ENCODE measurements at places on chromosomes 2 and 18.
A peak's percentile ranks its signal among the peaks of the same experiment; 100 is the strongest.

- DNase-seq = no peak
Measured at GRCh38 chr2:222105046-222105445, 193.8 kb downstream of the PAX3 start.

DNA sequence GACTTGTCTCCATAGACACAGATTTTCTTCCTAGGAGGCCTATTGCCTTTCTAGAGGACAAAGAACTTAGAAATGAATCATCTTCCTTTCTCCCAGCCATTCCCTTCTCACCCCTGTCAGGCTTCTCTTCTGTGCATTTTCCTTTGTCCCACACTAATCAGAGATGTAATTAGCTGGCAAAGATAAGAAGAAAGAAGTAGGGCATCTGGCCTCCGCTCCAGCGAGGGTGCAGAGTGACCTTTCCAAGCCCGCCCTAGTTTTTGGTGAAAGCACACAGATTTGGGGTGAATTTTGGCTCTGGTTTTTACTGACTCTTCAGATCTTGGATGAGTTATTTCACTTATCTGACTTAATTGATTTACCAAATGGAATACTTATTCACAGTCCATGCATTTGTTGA lies 626.5 kb downstream of the ZEB2 start:
- no peak for DNase-seq

DNA sequence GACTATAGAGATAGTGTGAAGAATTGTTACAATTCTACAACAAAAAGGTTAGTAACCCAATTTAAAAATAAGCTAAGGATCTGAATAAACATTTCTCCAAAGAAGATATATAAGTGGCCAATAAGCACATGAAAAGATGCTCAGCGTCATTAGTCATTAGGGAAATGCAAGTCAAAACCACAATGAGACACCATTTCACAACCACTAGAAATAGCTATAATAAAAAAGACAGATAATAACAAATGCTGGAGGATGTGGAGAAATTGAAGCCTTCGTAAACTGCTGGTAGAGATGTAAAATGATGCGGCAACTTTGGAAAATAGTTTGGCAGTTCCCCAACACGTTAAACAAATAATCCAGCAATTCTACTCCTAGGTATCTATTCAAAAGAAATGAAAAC lies 366.5 kb upstream of the POU3F3 start:
- DNase-seq = no peak

DNA sequence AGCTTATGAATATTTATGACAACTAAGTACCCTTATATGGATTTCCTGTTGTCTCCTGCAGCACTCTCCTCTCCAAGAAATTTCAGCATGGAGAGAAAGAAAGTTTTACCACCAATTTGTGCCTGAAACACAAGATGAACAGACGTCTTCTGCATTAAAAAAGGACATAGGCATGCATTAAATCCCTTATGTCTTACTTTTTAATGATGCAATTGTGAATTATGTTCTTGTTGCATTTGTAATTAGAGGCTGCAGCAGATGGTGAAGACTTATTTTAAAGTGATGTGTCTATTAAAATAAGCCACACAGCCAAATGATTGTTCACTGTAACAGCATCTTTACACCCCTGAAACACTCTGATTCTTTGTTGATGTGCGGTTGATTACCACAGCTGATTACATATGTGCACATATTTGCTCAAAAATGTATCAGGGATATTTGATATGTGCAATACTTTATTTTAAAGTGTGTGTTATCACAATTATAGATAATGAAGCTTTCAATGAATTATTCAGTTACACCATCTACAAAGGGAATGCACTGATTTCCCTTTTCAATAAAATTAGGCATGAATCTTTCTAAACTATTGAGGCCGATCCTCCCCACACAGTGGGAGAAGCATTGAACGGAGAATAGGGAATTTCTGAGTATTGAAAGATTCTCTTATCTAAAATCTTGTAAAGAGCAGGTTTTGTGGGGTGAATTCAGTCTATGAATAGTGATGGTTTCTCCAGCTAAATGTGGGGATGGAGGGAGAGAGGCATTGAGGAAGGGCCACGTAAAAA lies 585.1 kb downstream of the SLC4A3 start:
- no peak for DNase-seq

DNA sequence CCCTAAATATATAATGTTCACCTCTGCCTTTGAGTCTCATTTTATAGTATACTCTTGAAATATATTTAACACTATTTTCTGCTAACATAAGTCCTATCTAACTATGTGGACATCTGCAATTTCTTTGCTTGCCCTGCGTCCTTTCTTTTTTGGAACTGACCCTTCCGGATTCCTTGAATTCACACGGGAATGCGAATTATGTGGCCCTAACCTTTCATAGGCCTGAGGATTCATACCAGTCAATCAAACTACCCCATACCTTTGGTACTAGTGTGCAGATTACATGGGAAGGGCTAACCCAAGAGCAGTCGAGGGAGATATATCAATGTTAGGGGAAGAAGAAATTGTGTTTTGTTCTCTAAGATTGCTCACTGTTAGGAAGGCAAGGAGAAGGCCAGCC lies 56.4 kb downstream of the NRXN1 start:
- no peak for DNase-seq

DNA sequence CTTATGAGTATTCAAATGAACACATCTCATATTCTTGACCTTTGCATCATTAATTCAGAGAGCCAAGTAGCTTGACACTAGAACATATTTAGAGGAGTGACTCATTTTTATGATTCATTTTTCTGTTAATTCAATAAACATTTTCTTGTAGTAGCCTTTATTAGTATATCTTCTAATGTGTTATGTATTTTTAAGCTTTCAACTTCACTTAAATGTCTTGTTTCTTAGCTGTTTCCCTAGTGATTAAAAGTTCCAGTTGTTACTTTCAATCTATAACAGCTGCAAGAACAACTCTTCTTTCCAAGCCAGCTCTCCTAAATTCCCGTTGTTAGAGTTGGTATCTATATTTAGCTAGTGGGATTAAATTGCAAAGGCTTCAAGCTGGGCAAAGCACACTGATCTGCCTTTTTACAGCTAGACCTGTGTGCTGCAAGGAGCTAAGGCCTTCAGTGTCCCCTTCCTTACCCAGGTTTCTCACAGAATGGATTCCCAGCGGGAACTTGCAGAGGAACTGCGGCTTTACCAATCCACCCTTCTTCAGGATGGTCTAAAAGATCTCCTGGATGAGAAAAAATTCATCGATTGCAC lies at the start of gene KLHL41:
Gene KLHL41, plus strand, starts transcription at position 405 of the 588 bp plus-strand sequence. Its CDS starts 77 bp downstream, at position 482.
- DNase-seq = no peak

GRCh38 chr2:43011158-43011491 lies 215.3 kb downstream of the ZFP36L2 start:
- no peak for DNase-seq

DNA sequence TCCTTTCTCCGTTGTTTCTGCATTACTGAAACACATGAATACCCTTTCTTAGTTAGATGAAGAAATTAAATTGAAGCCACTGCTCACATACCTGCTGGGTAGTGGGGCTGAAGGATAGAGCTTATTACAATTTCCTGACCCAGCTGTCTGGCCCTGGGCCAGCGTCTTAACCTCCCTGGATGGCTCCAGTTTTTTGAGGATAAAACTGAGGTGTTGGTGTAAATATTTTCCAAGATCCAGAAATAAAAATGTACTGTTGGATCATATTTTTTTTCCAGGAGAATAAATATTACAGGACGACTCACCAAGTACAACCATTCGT lies 3.5 kb downstream of the RNF144A start:
- no peak for DNase-seq

- DNase-seq = no peak
Measured at GRCh38 chr2:78721355-78722033, 304.0 kb upstream of the REG3G start.

- DNase-seq = no peak
Measured at GRCh38 chr18:36769172-36769571, 59.6 kb downstream of the TPGS2 start.

GRCh38 chr2:68290901-68291300 lies 28.8 kb downstream of the CNRIP1 start:
- DNase-seq = no peak

- no peak for DNase-seq
Measured at GRCh38 chr2:15555760-15556193, 5.4 kb downstream of the NBAS start.

DNA sequence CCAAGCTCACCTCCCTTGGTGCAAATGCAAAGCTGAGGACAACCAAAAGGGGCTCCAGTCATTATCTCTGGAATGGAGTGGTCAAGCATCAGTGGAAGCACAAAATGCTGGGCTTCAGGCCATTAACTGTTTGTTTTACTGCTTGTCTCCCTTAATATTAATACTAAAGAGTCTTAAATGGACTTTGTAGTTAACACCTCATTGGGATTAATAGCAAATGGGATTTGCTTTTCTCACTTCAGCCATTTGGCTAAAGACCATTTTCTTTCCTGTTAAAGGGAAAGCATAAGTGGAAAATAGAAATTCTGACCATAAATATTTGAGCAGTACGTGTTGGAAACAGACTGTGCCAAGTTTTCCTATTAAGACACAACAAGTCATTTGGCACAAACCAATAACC lies 154.4 kb downstream of the DNER start:
- DNase-seq = no peak

DNA sequence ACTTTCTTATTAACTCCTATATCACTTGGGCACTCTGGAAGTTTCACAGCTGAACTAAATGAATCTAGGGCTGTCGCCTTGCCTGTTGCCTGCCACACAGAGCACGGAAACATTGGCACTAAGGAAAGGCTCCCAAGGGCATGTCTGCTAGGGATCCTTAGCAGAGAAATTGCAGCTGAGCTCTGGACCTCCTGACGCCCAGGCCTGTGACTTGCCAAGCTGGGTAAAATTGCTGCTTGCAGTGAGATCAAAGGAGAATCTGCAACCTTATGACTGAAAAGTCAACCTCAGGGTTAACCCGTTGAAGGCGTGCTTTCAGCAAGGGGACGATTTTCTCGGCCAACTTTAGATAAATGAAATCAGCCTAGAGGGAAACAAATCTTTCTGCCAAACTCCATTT lies 189.8 kb downstream of the NCK2 start:
- no peak for DNase-seq

DNA sequence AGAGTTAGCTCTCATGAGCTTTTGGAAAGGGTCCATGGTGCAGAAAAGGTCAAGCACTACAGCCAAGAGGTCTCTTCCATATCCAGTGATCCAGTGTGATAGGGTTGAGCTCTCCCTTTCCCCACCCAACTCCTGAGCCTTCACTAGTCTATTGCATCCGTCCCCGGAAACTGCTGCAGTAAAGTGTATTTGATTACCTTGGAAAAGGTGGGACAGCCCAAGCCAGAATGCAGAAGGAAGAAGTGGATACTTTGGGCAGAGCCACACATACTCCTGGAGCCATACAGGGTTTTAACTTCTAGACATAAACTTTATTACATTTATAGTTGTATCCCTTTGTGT lies 3.6 kb downstream of the PNKD start:
- DNase-seq = no peak

GRCh38 chr2:12465631-12466135 lies 251.1 kb upstream of the TRIB2 start:
- DNase-seq = no peak

- DNase-seq = peak; percentile 51
Measured at GRCh38 chr2:134460583-134460998, 206.7 kb downstream of the MGAT5 start.

- no peak for DNase-seq
Measured at GRCh38 chr2:14601156-14601770, 31.3 kb upstream of the LRATD1 start.

DNA sequence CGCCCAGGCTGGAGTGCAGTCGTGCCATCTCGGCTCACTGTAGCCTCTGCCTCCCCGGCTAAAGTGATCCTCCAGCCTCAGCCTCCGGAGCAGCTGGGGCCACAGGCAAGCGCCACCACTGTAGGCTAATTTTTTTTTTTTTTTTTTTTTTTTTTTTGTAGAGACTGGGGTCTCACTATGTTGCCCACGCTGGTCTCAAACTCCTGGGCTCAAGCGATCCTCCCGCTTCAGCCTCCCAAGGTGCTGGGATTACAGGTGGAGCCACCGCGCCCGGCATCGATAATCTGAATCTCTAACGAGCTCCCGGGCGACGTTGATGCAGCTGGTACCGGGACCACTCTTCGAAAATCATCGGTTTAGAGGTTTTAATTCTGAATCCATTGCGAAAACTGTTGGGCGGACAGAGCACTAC lies 520 bp upstream of the CYP20A1 start:
- no peak for DNase-seq

DNA sequence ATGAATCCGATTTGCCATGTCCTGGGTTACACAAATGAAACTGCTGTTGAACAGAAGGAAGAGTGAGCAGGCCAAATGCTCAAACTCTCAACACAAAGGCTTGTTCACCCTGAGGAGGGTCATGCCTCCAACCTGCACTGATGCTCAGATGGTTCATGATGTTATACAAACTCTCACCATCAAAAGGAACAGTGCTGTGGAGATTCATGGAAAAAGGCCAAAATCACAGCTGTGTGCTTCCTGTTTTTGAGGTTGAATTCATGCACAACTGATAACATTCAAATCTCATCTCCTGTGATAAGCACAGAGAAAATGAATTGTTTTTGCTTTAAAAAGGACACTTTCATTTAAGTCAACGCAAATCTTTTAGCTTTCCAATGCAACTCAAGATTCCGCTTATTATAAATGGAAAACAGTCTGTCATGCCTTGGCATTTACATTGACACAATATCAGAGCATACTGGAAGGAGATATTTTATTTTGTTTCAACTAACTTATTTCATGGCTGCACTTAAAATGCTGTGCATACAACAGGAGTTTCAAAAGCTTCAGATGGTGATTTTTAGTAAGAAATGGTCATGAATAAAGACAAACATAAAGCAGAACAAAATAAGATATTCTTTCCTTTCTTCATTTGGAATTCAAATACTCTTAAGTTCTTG lies 22.2 kb upstream of the TTN start:
- DNase-seq = no peak

DNA sequence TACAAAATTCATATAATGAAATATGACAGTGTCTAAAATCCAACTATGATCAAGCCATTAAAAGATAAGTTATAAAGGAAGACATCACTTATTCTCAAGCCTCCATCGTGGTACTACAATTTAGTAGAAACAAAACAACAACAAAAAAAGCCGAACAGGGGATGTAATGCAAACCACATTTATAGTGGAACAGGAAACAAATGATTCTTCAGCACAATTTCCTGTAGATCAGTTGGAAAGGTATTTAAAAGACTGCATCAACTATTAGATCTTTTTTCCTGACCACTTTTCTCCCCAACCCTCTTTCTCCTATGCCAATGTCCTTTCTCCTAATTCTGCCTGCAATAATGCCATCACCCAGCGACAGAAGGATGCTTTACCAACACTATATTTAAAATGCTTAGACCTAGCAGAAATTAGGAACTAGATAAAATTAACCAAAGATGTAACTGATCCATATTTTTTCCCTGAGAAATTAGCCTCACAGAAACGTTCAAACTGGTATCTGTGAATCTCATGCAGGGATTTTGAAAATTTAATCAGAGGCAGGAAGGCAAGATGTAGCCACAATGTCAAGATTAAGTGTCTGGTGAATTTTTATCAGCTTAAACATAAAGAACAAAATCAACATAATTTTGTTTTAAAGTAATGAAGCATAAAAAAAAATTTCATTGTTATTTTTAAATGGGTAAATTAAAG lies 271.4 kb downstream of the TCF4 start:
- DNase-seq = no peak

DNA sequence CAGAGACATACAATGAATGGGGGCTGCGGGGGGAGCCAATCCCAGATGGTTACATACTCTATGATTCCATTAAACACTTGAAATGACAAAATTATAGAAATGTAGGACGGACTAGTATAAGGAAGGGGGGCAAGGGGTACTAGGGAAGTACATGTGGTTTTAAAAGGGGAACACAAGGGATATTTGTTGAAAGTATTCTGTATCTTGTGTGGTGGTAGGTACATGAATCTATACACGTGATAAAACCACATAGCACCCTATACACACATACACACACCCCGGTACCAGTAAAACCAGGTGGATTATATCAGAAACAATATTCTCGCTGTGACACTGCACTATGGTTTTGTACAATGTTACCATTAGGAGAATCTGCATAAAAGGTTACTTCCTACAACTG lies 45.4 kb downstream of the ASXL2 start:
- DNase-seq = no peak
